ENCODE measurements at places on chromosomes 3 and 15.

GRCh38 chr15:74976159-74976558 is 19.2 kb upstream of the SCAMP5 start:
- DNase-seq, result no peak

GRCh38 chr3:124483915-124484470 is 246.3 kb upstream of the UMPS start:
- no peak for DNase-seq

DNA sequence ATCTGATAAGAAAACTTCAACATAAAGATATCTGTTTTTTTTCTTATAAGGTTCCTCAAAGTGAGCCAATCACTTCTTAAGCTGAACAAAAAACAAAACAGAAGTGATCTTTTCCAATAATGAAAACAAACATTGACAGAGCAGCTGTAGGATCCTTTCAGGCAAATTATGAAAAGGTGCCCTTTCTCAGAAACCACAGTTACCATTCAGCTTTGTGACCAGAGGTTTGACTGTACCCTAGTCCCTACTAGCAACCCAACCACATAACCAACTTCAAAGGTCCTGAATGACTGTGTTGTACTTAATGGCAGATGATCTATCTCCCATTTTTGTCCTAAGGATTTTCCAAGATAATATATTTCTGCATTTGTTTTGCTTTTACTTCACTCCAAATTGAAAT is 39.4 kb upstream of the CCR2 start:
- DNase-seq, result no peak

GRCh38 chr3:104632521-104632920 is 734.2 kb upstream of the ALCAM start:
- DNase-seq, result no peak

DNA sequence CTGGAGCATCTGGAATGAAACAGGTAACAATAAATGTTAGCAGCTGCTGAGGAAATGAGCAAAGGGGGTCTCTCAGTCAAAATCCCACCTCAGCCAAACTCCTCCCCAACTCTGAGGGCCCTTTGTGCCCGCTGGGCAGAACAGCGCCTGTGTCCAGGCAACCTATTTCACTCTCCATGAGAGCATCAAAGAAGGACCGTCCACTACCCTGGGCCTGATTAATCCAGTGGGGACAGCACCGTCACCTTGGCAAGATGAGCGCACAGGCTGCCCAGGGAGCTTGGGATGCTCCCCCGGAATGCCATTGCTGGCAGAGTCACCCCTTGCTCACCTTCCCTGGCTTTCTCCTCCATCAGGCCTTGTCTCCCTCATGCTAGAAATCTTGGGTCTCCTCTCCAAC is 97.4 kb upstream of the HACD2 start:
- no peak for DNase-seq

GRCh38 chr3:193819117-193820010 is 226.4 kb downstream of the OPA1 start:
- no peak for DNase-seq

- DNase-seq, result no peak
These were observed 73.5 kb downstream of the DAPK2 start for GRCh38 chr15:63972801-63973200.

- no peak for DNase-seq
These were observed 165.2 kb downstream of the ISL2 start for GRCh38 chr15:76501726-76502125.

GRCh38 chr3:116474801-116475200 is 29.5 kb upstream of the LSAMP start:
- no peak for DNase-seq

DNA sequence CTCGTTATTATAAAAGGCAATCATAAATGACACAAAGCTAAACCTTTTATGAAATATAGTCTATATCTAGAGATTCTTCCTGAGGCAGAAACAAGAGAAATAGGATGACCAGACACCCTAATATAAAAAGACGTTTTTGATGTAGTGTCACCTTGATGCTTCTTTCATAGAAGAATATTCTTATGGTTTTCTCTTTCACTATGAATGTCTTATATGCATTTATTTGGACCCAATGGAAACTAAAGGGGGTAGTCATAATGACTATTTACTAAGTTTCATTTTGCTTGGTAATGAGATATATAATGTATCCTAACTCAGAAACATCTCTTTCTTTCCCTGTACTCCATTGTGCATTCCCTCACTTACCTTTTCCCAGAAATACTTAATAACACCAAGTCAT is 393.9 kb downstream of the RAP2B start:
- DNase-seq, result no peak

GRCh38 chr15:83538682-83539081 is 91.5 kb downstream of the SH3GL3 start:
- no peak for DNase-seq

GRCh38 chr15:25884370-25884769 is 21.2 kb upstream of the ATP10A start:
- DNase-seq, result no peak

GRCh38 chr3:45965253-45965652 is 22.0 kb downstream of the CXCR6 start:
- no peak for DNase-seq

GRCh38 chr3:139120086-139121056 is 75.7 kb upstream of the PRR23C start:
- DNase-seq, result no peak

GRCh38 chr15:85386261-85386660 is 5.9 kb downstream of the AKAP13 start:
- DNase-seq, result no peak

DNA sequence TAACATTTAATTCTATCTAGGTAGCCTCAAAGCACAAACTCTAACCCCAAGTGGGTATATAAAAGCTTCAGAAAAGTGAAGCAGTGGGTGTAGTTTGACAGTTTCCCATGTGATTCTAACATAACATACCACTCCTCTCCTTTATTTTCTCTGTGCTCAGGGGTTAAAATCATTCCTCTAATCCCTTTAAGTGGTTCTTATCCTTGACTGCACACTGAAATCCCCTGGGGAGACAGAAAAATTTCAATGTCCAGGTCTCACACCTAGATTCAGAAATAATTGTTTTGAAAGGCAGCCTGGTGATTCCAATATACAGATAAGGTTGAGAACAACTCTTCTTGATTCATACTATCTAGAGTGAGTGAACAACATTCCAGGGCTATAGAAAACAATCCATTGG is 986.4 kb downstream of the ROBO1 start:
- no peak for DNase-seq

DNA sequence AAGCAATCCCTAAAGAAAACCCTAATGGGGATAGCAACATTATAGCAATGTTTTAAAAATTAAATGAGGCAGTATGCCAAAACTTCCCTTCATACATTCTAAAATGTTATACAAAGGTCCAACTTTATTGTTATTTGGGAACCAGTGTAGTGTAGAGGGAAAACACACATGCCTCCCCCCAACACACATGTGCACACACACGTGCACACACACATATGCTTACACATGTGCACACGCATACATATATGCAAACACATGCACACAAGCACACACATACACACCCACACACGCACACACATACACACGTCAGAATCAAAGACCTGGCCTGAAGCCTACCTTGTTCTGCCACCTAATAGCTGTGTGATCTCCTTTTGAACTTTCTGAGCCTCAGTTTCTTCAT is 83.3 kb downstream of the SCN11A start:
- DNase-seq, result no peak

- no peak for DNase-seq
These were observed 95.8 kb downstream of the ARNT2 start for GRCh38 chr15:80500021-80500420.

DNA sequence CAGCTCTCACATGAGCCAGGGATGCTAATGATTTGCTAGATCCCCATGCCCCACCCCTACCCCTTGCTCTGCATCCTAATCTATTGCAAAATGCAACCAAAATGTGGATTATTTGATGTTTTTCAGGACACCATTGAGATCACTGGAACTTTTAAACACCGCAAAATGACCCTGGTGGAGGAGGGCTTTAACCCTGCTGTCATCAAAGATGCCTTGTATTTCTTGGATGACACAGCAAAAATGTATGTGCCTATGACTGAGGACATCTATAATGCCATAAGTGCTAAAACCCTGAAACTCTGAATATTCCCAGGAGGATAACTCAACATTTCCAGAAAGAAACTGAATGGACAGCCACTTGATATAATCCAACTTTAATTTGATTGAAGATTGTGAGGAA is 29.7 kb downstream of the HDC start:
- no peak for DNase-seq

- no peak for DNase-seq
These were observed 7.3 kb upstream of the CACNA1D start for GRCh38 chr3:53486961-53487654.

- no peak for DNase-seq
These were observed 40.4 kb downstream of the DPH3 start for GRCh38 chr3:16224325-16224724.

GRCh38 chr15:89876396-89877082 is 17.3 kb downstream of the AP3S2 start:
- no peak for DNase-seq

DNA sequence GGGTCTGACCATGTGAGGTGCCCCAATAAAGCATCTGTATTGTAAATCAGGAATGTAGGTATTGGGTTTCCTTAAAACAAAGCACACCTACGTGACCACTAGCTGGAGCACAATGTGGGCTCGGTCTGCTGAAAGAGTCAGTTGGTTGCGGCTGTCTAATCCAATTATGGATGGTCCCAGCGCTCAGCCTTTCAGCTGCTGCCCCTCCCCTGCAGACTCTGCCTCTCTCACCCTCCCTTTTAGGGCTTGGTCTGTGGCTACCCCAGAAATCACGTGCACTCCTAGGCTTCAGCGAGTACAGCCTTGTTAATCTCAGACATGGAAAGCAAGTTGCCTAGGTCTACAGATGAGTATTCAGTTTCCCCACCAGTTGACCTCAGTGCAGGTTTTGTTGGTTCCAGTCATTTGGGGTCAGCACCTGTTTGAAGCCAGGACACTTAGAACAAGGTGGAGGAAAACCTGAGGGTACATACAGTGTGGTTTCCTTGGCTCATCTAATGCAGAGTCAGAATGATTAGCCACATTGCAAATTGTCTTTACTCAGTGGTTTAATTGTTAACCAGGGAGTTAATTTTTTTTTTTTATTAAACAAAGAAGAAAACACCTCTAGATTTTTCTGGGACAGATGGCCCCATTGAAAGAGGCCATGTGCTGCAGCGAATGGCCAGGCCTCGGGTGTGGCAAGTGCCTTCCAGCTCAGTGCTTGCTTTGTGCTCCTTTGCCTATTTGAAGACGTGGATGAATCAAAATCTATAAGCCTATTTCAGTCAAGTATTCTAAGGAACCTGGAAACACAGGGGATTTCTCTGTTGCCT is 137.7 kb downstream of the IGF1R start:
- DNase-seq, result no peak

- no peak for DNase-seq
These were observed 206.3 kb upstream of the CHRNA7 start for GRCh38 chr15:31824024-31824423.

GRCh38 chr15:31037731-31038477 is 46.5 kb upstream of the MTMR10 start:
- DNase-seq, result no peak

- no peak for DNase-seq
These were observed 59.1 kb upstream of the UMPS start for GRCh38 chr3:124671106-124671505.

- DNase-seq, result no peak
These were observed 1181.9 kb downstream of the ROBO2 start for GRCh38 chr3:78221796-78222195.

DNA sequence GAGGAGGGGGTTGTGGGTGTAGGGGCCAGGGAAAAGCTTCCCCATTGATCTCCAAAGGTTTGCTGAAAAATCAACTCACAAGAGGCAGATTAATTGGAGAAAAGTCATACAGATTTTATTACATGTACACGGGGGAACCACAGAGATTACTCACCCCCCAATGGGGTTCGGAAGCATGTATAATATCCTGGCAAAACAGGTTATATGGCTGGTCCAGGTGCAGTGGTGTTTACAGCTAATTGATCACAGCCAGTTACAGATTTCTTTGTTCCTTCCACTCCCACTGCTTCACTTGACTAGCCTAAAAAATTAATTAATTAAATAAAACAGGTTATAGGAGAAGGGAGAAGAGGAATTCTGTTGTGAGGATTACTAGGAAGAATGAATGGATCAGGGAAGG is 22.4 kb downstream of the PRKCI start:
- no peak for DNase-seq

- DNase-seq, result no peak
These were observed 255.6 kb downstream of the ZNF621 start for GRCh38 chr3:40780291-40780924.

GRCh38 chr3:38205472-38205805 is 40.1 kb downstream of the OXSR1 start:
- no peak for DNase-seq

All from stimulated activated CD4-positive, alpha-beta T cell treated with anti-CD3 and anti-CD28 coated beads, TNF-alpha, amount 100 ng/mL, for 4 hours (primary cell).